Panc1 (cell line): ENCODE measurements at places on chromosomes 12 and 14.

- DNase-seq = no peak
These were observed 15.1 kb downstream of the CHD8 start for GRCh38 chr14:21440859-21441258.

GRCh38 chr12:67352682-67353081 is 83.5 kb downstream of the CAND1 start:
- DNase-seq = no peak

DNA sequence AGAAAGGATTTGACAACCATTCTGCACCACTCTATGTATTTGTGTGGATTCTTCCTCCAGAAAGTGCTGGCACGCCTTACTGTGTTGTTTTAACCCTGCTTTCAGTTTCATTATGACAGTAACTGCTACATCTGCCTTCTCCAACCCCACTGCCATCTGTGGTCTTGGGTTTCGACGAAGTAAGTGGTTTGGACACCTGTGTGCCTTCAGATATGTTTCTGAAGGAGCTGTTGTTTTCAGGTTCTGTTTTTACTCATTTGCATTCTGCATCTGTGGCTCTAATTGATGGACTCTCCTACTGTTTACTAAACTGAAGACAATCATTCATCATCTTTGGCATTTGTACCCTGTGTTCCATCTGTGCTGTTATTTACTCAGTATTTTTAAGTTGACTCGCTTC is 4.1 kb downstream of the TSHR start:
- DNase-seq = no peak

GRCh38 chr14:54396183-54396492 is 669 bp upstream of the CDKN3 start:
- DNase-seq = no peak

DNA sequence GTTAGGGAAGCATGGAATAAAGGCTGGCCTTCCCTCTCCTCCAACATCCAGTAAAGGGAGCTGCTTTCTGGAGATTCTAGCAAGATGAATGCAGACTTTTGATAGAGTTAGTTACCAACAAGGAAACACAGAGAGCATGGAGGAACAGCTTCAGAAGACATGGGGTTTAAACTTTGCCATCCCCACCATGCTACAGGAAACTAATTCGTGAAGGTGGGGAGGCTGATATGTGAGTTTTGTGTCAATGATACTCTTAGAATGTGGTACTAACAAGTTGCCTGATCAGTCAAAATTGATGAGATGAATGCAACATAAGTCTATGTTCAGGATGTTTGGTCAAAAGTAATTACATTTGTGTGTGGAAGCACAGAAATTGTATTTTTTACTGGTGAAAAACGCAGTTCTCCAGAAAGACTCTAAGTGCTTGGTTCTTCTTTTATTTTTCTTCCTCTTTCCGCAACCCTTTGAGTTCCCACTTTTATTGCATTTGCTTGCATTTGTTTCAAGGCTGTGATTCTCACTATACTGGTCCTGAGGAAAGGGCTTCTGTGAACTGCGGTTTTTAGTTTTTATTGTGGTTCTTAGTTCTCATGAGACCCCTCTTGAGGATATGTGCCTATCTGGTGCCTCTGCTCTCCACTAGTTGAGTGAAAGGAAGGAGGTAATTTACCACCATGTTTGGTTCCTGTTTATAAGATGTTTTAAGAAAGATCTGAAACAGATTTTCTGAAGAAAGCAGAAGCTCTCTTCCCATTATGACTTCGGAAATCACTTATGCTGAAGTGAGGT is at the start of gene CLEC4A:
Gene CLEC4A, plus strand, starts transcription at position 494 of the 789 bp plus-strand sequence. Its CDS starts 262 bp downstream, at position 756.
- DNase-seq = no peak

DNA sequence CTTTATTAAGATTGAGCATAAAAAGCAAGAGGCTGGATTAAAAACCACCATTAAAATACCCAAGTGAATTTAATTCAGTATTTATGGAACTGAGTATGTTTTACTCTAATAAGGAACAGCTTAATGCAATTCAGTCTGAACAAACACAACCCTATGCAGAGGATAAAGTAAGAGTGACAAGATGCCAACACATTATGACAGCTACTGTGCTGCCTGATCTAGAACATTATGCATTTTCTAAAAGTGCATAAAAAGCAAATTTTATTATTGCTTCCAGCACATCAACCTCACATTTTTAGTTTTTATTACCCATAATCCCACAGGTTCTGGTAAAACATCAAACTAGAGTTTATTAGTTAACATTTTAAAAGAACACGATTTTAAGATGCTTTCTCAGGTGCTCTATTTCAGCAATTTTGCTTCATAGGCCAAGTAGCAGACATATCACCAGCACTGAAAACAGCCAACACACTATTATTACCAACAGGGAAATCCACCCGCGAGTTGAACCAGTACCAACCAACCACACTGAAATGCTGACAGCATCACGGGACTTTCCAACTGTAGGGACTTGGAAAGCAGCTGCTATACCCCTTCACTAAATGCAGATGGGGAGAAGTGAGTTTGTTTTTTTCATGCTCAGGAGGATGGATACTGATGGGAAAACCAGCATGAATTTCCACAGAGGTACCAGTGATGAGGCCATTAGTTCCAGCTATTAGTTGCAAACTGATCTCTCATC is 372.1 kb downstream of the KCNH5 start:
- no peak for DNase-seq
